ENCODE measurements at places on chromosomes 6 and 20. TPM values are rescaled to one million over a fixed set of nuclear protein-coding genes. Genes with fewer than 3 reads are reported as not detected.
A peak's percentile ranks its signal among the peaks of the same experiment; 100 is the strongest.

The QRSL1 gene
- total RNA-seq, result 19.8 TPM

The C6orf58 gene
- not detected for total RNA-seq

DNA sequence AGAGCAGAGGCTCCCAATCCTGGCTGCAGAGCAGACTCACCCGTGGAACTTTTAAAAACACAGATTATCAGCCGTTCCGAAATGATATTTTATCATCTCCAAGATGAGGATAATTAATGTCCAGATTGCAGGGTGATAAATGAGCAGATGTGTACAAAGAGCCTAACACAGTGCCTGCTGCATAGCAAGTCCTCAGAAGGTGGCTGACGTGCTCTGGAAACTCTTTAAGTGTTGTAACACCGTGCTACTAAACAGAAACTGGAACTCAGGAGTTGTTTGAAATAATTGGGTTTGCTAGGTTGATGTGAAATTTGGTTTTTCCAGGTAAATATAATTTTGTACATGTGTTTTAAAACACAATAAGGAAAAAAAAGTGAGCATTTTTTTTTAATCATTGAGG lies 118.0 kb downstream of the ARMC2 start:
- H3K27ac ChIP-seq, result no peak overlapping the region
- H3K4me1 ChIP-seq, result peaks cover 17% of the 10 kb centered on the region
- H3K36me3 ChIP-seq, result no peaks in the 10 kb centered on the region
- H3K27me3 ChIP-seq, result no peaks in the 10 kb centered on the region
- no peak overlapping the region for H3K4me3 ChIP-seq
- no peak for DNase-seq

DNA sequence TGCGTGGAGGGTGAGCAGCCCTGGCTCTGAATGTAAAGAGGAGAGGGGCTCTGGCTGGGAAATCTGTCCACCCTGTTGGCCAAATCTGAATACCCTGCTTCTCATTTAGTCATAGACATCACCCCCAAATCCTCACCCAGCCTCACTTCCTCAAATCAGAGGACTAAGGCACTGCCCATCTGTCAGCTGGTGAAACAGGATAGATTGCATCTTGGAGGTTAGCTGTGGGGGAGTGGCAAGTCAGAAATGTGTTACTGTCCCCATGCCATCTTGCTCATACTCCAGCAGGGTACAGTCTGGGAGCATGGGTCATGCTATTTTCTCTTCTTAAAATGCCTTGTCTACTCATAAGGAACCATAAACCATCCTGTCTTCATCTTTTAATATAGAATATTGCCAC lies 9.5 kb upstream of the DTNBP1 start:
- H3K4me3 ChIP-seq, result no peak overlapping the region
- H3K27me3 ChIP-seq, result peaks cover 33% of the 10 kb centered on the region
- H3K27ac ChIP-seq, result no peak overlapping the region

DNA sequence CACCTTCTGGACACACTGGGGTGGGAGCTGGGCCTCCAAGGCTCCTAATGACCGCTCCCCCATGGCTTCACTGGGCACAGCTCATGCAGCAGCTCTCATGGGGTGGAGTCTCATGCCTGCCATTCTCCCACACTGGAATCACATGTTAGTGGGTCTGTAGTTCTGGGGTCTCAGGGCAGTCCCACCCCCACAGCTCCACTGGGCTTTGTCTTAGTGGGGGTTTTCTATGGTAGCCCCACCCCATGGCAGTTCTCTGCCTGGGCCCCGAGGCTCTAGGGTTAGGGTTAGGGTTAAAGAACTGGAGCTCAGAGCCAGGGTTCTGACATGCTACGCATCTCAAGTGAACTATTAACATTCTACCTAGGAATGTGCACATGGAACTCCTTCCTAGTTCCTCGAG lies 139.0 kb downstream of the PCSK2 start:
- H3K36me3 ChIP-seq, result no peaks in the 10 kb centered on the region
- no peaks in the 10 kb centered on the region for H3K4me1 ChIP-seq
- H3K4me3 ChIP-seq, result no peak overlapping the region
- H3K27ac ChIP-seq, result no peak overlapping the region
- peaks cover 10% of the 10 kb centered on the region for H3K27me3 ChIP-seq
- no peak for DNase-seq

GRCh38 chr6:34249469-34250261 lies 859 bp upstream of the SMIM29 start:
- peak overlapping the region; percentile 91 for H3K27ac ChIP-seq
- peak overlapping the region; percentile 90 for H3K4me3 ChIP-seq
- peaks cover 43% of the 10 kb centered on the region for H3K4me1 ChIP-seq
- no peak for DNase-seq

DNA sequence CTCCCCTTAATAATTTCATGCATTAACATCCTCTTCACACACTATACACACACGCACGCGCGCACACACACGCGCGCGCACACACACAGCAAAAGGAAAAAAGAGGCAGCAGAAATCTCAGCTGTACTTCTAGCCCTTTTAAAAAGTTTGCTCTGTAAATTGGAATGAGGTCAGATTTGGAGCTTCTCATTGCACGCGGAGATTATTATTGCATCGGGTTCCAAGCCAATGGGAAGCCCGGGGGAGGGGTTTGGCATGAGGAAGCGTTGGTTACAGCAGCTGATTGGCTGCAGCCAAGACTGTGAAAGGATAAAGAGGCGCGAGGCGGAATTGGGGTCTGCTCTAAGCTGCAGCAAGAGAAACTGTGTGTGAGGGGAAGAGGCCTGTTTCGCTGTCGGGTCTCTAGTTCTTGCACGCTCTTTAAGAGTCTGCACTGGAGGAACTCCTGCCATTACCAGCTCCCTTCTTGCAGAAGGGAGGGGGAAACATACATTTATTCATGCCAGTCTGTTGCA lies at the start of gene SOX4:
TSS of gene SOX4 (plus strand) at position 340 of the 515 bp plus-strand sequence. CDS start 784 bp downstream, outside the sequence.
- H3K27ac ChIP-seq, result peak within 1 kb of the TSS; percentile 50
- H3K27me3 ChIP-seq, result peaks cover 44% of the 10 kb centered on the region
- peaks cover 28% of the 10 kb centered on the region for H3K4me1 ChIP-seq
- H3K4me3 ChIP-seq, result no peak within 1 kb of the TSS

The PPP1R16B gene
- total RNA-seq, result 143 TPM

The PLA2G7 gene
- total RNA-seq, result not detected

The TRIM10 gene
- 0.39 TPM for total RNA-seq

DNA sequence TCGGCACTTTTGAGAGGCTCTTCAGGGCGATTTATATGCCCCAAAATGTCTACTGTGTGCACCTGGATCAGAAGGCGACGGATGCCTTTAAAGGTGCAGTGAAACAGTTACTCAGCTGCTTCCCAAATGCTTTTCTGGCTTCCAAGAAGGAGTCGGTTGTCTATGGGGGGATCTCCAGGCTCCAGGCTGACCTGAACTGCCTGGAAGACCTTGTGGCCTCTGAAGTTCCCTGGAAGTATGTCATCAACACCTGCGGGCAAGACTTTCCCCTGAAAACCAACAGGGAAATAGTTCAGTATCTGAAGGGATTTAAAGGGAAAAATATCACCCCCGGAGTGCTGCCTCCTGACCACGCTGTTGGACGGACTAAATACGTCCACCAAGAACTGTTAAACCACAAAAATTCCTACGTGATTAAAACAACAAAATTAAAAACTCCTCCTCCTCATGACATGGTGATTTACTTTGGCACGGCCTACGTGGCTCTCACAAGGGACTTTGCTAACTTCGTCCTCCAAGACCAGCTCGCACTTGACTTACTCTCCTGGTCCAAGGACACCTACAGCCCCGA lies 8.2 kb downstream of the GCNT2 start:
- peaks cover 71% of the 10 kb centered on the region for H3K4me1 ChIP-seq
- H3K27me3 ChIP-seq, result peaks cover 5% of the 10 kb centered on the region

- H3K27ac ChIP-seq, result no peak overlapping the region
- no peak overlapping the region for H3K4me3 ChIP-seq
- no peaks in the 10 kb centered on the region for H3K4me1 ChIP-seq
- no peaks in the 10 kb centered on the region for H3K27me3 ChIP-seq
Observed at GRCh38 chr6:166032366-166033200, 135.1 kb downstream of the TBXT start.

DNA sequence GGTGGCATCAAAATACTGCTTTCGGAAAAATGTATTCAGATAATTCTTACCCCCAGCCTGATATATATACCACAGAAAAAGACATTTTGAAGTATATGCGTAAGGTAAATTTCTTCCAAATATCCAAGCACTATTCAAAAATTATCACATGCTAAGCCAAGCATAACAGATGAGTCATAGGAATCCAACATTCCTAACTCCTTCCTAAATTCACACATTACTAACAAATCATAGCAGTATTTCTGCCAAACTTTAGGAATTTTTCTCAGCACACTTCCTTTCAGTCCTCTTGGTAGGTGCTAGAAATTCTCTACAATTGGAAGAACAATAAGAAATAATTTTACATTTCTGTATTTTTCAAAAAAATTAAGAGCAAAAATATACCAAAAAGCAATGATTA lies 417.5 kb downstream of the EYS start:
- H3K27ac ChIP-seq, result no peak overlapping the region
- no peak for DNase-seq
- no peak overlapping the region for H3K4me3 ChIP-seq
- H3K4me1 ChIP-seq, result no peaks in the 10 kb centered on the region
- no peaks in the 10 kb centered on the region for H3K27me3 ChIP-seq

GRCh38 chr6:125519367-125519766 lies 217.6 kb upstream of the HDDC2 start:
- no peak overlapping the region for H3K27ac ChIP-seq
- H3K4me1 ChIP-seq, result no peaks in the 10 kb centered on the region
- peaks cover 6% of the 10 kb centered on the region for H3K27me3 ChIP-seq

- H3K36me3 ChIP-seq, result no peaks in the 10 kb centered on the region
- H3K4me3 ChIP-seq, result no peak overlapping the region
- H3K4me1 ChIP-seq, result no peaks in the 10 kb centered on the region
- H3K27me3 ChIP-seq, result no peaks in the 10 kb centered on the region
- no peak overlapping the region for H3K27ac ChIP-seq
- no peak for DNase-seq
Observed at GRCh38 chr6:98463038-98464000, 371.1 kb upstream of the POU3F2 start.

GRCh38 chr6:15961635-15962448 lies 167.0 kb upstream of the MYLIP start:
- peak overlapping the region; percentile 21 for H3K27ac ChIP-seq
- no peaks in the 10 kb centered on the region for H3K36me3 ChIP-seq
- H3K4me3 ChIP-seq, result peak overlapping the region; percentile 8
- DNase-seq, result no peak

The SAMD10 gene
- 77.0 TPM for total RNA-seq

The TMEM151B gene
- total RNA-seq, result 0.25 TPM

DNA sequence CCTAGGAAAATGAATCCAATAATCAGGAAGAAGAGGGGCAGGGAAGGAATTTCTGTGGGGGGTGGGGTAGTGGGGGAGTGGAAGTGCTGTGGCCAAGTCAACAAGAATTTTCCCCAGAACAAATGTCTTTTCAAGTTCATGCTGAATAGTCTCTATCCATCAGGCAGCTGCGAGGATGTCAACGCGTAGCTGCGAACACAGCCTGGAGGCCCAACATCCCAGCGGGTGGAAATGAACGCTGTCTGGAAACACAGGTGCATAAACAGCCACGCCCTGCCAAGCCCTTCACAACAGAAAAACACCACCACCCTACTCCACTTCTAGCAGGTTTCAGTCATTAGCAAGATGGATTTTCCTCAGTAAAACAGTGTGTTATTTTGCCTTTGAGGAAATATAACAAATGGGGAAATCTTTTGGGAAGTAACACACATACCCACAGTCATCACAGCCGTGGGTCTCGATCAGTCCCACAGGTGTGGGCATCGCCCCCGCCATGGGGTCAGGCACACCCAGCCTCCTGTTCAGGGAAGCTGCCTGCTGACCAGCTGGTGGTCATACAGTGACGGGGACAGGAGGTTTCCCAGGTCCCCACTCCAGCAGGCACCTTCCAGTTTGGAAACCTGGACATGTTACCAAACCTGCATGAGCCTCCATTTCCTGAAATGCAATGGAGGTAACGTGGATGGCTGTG lies 112.1 kb upstream of the THBS2 start:
- no peak overlapping the region for H3K4me3 ChIP-seq
- DNase-seq, result no peak
- no peaks in the 10 kb centered on the region for H3K4me1 ChIP-seq

DNA sequence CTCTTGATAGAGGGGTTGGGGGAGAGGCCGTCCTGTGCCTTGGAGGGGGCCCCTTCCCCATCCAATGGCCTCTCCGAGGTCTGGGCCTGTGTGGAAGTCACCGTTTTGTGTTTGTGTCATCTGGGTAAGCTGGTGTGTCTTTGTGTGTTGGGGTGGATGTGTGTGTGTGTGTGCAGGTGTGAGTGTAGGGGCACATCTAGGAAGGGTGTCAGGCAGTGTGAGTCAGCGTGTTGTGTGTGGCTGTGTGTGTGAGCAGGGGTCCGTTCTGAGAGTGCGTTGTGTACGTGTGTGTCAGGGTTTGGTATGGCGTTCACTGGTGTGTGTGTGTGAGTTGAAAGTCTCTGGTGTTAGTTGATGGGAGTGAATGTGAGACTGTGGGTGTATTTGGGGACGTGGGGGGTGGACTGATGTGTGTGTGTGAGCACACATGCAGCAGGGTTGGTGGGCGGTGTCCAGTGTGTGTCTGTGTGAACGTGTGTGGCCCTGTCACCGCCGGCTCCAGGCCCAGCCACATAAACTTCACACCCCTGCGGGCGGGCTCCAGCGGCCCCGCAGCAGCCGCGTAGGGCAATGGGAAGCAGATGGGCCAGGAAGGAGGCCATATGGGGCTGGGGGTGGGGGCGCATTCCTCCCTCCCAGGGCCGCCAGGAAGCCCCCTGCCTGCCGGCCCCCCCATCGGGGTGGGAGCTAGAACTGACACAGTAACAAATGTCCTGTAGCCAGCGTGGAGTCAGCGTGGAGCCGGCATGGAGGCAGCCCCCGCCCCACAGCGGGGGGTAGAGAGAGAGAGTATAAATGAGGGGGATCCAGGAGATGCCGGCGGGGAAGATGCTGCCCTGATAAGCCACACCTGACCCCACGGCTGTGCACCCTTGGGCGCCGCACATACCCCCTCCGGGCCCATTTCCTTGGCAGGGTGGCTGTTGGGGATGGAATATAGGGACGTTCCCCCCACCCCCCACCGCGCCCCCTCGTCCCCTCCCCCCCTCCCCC lies 32.1 kb downstream of the SNAI1 start:
- H3K4me3 ChIP-seq, result no peak overlapping the region
- peaks cover 14% of the 10 kb centered on the region for H3K27me3 ChIP-seq
- H3K27ac ChIP-seq, result no peak overlapping the region
- H3K36me3 ChIP-seq, result no peaks in the 10 kb centered on the region

Data from activated T-cell treated with anti-CD3 and anti-CD28 coated beads, Interleukin-2, amount 50 U/mL, for 72 hours (primary cell).